ENCODE measurements at places on chromosomes 6 and 20.
A peak's percentile ranks its signal among the peaks of the same experiment; 100 is the strongest.

DNA sequence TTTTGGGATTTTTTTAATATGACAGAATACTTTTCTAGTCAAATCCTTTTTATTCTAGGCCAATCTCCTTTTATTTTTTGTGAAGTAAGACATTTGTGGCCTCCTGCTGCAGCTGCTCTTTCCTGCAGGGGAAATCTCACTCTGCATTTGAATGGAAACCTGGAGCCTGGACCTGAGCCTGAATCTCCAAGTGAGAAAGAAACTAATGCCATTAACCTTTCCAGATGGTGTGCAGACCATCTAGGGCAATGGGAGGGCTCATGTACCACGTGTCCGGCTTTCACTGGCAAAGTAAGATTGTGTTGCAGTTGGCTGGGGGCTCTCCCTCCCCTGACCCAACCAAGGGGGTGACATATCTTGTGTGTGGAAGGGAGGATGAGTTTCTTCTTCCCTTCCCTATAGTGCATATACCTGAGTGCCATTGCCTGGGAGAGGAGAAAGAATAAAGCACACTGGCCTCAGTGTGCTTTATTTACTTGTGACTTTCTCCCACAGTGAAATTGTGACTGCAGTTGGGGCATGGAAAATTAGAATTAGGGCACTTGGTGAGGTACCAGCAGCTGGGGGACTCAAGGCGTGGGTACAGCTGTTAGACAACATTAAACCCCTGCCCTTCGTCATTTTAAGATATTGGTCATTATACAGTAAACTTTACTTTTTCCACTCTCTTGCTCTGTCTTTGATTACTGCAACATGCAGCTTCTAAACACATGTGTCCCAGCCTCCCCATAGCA, 159.8 kb upstream of the RIN2 start:
- no peak for DNase-seq

DNA sequence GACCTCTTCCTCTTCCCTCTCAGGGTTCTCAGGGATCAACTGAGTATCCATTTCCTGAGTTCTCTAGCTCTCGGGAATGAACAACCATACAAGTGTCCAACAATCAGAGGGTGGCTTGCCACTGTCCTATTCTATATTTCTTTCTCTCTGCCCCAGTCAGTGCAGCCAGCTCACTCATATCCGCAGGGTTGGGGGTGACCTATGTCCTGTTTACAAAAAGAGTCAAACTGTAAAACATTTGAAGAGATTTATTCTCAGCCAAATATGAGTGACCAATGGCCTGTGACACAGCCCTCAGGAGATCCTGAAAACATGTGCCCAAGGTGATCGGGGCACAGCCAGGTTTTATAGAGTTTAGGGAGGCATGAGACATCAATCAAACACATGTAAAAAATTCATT, 10.8 kb upstream of the BTN3A2 start:
- no peak for DNase-seq

DNA sequence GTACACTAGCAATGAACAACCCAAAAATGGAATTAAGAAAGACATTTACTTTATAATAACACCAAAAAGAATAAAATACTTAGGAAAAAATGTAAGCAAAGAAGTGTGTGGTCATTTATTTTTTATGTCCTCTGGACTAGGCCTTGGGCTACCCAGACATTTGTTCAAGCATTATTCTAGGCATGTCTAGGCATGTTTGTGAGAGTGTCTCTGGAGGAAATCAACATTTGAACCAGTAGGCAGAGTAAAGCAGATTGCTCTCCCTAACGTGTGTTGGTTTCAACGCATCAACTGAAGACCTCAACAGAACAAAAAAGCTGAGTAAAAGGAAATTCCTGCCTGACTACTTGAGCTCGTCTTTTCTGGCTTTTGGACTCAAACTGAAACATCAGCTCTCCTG, 84.5 kb downstream of the ANKEF1 start:
- no peak for DNase-seq

GRCh38 chr20:6311841-6312655, 189.2 kb upstream of the FERMT1 start:
- DNase-seq = no peak

DNA sequence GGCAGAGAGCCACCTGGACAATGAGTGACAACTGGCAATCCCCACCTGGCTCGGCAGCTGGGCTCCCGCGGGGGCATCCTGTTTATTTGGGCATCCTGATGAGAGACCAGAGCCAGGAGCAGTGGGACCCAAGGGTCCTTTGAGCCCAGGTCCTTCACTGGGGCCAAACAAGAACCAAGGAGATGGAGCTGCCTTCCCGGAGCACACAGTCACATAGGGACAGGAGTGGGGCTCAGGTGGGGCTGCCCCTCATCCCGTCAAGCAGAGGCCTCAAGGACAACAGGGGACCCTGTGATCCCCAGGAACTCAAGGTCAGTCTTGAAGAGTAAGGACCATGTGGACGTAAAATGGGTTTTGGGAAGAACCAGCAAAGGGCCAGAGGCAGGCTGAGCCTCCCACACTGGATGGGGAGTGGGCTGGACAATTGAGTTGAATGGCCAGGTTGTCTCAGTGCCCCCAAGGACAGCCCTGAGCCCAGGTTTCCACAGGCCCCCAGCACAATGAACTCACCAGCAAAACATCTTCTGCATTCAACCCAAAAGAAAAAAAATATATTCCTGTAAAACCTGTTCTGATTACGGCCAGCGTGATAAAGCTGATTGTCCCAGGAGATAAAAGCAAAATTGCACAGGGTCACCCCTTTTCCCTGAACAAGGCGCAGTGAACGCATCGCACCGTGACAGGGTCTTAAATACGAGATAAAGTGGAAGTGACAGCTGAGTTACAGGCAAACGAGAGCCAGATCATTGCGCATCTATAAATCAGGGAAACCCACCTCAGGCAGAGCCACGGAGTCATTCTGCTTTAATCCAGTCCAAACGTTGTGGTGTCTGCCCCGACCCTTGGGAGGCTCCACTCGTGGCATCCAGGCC, 86.2 kb downstream of the ANKRD60 start:
- no peak for DNase-seq

GRCh38 chr6:128821116-128821515, 61.8 kb upstream of the LAMA2 start:
- DNase-seq = no peak

DNA sequence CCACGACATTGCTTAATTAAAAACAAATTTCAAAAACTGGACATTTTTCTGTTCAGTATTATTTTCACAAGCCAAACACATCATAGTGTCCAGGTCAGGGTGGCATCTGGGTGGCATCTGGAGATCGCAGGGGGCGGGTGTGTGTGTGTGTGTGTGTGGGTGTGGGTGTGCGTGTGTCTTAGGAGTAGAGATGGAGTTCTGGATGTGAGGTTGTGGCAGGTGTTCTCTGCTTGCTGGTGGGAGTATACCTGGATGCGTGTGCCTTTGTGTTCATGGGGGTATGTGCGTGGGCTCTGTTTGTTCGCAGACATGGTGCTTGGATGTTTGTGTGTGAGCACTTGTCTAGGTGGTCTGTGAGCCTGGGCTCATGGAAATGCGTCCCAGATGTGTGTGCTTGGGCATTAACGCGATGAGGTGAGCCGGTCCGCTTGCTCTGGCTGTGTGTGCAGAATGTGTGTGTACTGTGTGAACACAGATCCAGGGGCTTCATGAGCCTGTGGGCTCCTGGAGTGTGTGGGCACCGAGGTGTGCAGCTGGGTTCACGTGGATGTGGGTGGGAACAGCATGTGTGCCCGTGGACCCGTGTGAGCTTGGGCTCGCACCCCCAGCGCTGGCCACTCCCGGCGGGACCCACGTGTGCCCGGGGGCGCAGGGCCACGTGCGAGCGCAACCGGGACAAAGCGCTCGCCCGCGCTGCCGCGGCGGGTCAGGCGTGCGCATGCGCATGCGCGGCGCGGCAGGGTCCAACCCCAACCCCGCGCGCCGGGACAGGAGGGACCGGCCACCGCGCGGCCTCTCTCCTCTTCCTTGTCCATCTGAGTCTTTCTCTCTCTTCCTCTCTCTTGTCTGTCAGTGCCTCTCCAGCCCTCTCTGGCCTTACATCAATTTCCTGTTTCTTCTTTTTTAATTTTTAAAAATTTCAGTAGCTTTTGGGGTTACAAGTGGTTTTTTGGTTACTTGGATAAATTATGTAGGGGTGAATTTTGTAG, 60.4 kb downstream of the SRC start:
- DNase-seq = peak; percentile 17

GRCh38 chr6:162833776-162834175, 106.0 kb downstream of the PACRG start:
- no peak for DNase-seq

- no peak for DNase-seq
Observed at GRCh38 chr20:38078084-38078483, 44.5 kb downstream of the RPRD1B start.

GRCh38 chr20:17456279-17456678, 74.9 kb downstream of the BFSP1 start:
- DNase-seq = no peak

GRCh38 chr6:73604020-73604419, 49.8 kb downstream of the SLC17A5 start:
- DNase-seq = no peak

DNA sequence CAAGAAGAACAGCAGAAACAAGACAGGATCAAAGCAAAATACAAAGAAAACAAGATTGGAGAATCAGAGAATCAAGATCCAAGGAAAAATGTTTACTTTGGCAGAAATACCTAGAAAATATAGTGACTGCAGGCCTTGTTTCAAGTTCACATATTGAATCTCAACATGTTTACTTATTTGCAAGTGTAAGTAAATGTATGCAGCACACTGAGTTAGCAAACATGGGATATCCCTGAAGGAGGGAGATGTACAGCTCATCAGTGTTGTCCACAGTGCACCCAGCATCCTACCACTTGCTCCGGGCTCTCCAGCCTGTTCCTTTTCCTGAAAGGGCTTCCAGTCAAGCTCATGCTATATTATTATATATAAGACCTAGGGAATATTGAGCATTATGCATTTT, 319.5 kb downstream of the PRL start:
- no peak for DNase-seq

DNA sequence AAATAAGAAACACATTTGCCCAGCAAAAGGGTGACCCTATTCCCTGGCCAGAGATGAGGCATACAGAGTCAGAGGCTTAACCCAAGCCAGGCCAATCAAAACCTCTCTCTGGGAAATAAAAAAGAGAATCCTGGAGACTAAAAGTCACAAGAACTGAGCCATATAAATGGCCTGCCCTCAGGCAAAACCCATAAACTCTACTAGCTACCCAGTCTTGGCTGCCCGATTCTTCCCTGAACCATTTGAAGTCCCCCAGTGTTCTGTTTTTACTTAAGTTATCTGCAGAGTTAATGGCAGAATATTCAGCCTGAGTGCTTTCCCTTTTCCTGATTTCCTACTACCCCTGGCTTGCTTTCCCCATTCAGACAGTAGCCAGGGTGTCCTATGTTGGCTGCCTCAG, 13.9 kb downstream of the KCNK15 start:
- no peak for DNase-seq

GRCh38 chr6:130744576-130745366, 82.4 kb upstream of the SMLR1 start:
- DNase-seq = no peak

GRCh38 chr20:3106185-3106584, 21.7 kb upstream of the AVP start:
- DNase-seq = no peak

- DNase-seq = no peak
Observed at GRCh38 chr6:141265756-141266623, 866.7 kb upstream of the GJE1 start.

DNA sequence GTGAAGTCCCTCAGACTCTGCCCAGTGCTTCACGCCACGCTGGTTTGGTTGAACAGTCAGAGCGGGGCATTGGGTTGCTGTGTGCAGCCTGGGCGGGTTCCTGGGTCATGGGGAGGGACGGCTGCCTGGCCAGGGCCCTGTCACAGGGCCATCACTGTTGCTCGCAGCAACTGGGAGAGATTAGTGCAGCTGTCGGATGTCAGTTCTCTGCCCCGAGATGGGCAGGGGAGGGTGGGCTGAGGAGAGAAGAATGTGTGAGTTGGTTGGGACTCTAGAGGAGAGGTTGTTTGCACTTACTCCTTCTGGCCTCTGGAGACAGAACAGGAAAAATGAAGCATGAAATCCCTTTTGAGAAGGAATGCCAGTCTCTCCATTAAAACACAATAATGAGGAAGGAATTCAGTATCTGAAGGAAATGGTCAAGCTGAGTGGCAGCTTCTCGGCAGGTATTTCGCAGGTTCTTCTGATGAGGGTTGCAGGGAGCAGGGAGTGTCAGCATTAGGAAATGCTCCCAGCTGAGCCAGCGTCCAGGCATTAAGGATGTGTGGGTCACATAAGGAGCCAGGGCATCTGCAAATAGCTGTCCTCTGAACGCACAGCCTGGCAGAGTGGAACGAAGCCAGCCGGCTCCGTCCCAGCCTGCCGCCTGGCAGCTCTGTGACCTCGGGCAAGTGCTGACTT, 95.9 kb downstream of the SSR1 start:
- no peak for DNase-seq

DNA sequence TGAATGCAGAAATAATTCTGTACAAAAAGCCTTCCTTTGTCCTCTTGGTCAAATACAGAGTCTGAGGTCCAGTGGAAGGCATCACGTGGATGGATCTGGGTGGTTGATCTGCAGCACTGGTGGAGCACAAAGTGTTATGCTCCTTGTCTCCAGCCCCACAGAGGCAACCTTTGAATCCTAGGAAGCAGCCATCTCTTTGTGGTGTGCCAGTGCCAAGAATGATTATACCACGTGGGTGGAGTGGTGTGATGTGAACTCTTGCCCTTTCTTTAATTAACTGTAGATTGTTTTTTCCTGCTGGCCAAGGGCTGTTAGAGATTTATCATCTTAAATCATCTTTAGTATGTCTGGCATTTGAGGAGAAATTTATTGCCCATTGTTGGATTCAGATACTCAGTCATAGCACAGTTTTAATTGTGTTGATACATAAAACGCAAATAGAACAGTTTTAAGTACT, 31.1 kb downstream of the NCOA7 start:
- DNase-seq = no peak

DNA sequence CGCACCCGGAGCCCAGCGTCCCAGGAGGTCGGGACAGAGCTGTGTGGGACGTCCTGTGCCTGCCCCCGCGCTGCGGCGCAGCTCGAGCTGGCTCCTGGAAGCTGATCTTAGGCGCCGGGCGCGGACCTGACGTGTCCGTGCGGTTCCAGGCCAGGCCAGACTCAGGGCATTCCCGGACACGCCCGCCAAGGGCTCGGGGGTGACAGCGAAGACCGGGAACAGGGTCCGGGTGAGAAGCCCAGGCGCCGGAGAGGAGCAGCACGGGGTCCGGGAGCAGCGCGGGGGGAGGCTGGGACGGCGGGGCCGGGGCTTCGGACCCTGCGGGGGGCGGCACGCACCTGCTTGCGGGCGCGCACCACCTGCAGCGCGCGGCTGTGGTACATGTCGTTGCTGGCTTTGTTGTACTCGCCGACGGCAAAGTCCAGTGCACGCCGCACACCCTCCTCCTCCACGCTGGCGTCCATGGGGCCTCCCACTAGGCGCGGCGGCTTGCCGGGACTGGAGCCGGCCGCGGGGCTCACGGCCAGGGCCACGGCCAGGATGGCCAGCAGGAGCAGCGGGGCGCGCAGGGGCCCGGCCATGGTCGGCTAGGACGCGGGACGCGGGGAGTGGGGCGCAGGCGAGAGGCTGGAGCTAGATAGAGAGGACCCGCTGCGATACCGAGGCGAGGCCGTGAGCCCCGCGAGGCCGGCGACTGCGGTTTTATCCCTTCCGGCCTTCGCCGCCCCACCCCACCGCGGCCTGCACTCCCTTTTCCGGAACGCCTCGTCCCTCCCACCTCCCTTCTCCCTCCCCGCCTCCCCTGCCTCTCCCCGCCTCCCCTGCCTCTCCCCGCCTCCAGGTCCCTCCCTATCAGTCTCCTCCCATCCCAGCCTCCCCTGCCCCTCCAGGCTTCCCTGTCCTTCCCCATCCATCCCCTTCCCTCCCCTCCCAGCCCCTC, at the start of gene CST3:
Gene CST3 (minus strand): TSS at position 674 of the 940 bp plus-strand sequence. CDS start 93 bp downstream, at position 581.
- DNase-seq = no peak

- DNase-seq = no peak
Observed at GRCh38 chr20:9388160-9388812, 126.1 kb upstream of the LAMP5 start.
